Stimulated activated CD4-positive, alpha-beta T cell treated with anti-CD3 and anti-CD28 coated beads, Interleukin-1b, Interleukin-23, amount 100 ng/mL, for 1 hour (primary cell): ENCODE measurements at places on chromosomes 4 and X.

- DNase-seq: no peak
Measured at GRCh38 chrX:87583679-87584078, 66.1 kb downstream of the KLHL4 start.

- no peak for DNase-seq
Measured at GRCh38 chr4:108355902-108356535, 187.3 kb upstream of the LEF1 start.

- DNase-seq: no peak
Measured at GRCh38 chr4:184191267-184191666, 26.4 kb downstream of the ENPP6 start.

- DNase-seq: no peak
Measured at GRCh38 chr4:74339501-74339900, 25.4 kb upstream of the EREG start.

DNA sequence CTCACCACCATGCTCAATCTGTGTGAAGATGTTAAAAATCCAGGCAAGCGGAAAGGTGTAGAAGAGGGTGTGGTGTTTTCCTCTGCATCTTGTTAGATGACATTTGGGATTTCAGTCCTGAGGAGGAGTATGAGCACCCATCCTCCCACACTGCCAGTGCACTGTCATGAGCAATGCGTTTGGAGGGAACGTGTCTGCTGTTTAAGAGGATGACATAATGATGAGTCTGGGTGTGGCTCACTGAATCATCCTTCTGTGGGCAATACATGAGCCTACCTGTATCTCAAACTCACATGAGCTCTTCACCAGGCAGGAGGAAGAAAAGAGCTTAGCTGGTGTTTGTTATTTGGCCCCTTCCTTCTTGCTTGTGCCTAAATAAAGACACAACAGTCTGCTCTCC, 67.9 kb upstream of the ARX start:
- DNase-seq: no peak

GRCh38 chr4:13244444-13244843, 239.7 kb downstream of the RAB28 start:
- no peak for DNase-seq

- no peak for DNase-seq
Measured at GRCh38 chr4:86403575-86403974, 43.7 kb upstream of the MAPK10 start.

GRCh38 chr4:85603437-85604336, 128.7 kb downstream of the ARHGAP24 start:
- no peak for DNase-seq

GRCh38 chr4:1402516-1403091, 3.6 kb downstream of the NKX1-1 start:
- DNase-seq: no peak

- no peak for DNase-seq
Measured at GRCh38 chr4:11149612-11150259, 279.0 kb downstream of the HS3ST1 start.

DNA sequence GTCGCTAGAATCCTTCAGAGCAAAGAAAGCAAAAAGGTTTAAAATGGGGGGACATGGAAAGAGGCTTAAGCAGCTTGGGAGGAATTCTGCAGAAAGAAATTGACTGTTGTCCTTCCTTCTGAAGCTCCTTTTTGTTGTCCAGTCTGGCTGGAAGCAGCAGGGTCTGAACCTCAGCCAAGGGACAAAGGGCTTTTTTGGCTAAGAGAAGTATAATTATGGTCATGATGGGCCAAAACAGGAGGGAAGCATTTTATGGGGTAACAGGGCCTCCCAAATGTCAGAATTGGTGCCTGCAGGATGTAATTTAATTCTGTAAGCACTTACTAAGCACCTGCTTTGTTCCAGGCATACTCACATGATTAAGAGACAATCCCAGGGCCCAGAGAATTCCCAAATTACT, 74.2 kb upstream of the CPEB2 start:
- no peak for DNase-seq

DNA sequence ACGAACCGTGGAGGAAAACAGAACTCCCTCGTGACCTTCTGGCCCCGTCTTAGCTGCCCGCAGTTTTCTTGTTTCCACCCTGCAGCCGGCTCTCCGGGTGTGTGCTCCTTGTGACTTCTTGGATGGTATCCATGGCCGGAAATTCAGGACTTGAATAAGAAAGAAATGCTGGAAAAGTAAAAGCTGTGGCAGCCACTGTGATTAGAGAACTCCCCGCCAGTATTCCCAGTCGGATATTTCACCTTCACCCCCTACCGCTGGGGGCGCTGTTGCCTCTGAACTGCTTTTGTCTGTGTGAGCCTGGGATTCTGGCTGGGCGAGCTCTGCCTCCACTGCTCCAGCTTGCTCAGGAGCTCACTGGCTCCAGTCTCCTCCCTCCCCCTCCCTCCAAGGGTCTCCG, 41.5 kb upstream of the CYP4V2 start:
- DNase-seq: no peak

- no peak for DNase-seq
Measured at GRCh38 chr4:4532371-4533154, 9.3 kb downstream of the STX18 start.

GRCh38 chrX:2855761-2856160, 27.0 kb downstream of the GYG2 start:
- DNase-seq: no peak
